ENCODE measurements at places on chromosomes 7 and 10. TPM values are rescaled to one million over a fixed set of nuclear protein-coding genes. Genes with fewer than 3 reads are reported as not detected.

Gene LIPJ
- total RNA-seq, result not detected

DNA sequence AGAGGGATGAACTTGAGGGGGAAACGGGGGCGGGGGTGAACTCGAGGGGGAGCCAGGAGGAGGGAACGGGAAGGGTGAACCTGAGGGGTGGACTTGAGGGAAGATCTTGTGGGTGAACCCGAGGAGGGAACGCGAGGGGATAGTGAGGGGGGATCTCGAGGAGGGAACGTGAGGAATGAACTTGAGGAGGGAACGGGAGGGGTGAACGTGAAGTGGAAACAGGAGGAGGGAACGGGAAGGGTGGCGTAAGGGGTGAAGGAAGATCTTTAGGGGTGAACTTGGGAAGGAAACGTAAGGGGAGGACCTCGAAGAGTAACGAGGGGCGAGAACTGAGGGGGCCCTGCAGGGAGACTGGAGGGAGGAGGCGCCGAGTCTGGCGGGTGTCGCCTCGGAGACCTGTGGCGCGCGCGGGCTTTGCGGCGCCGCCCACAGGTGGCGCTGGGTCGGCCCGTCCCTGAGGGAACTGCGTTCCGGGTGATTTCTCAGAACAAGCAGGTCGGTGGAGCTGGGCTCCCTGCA, 651 bp downstream of the MYO3A start:
- no peak for DNase-seq

DNA sequence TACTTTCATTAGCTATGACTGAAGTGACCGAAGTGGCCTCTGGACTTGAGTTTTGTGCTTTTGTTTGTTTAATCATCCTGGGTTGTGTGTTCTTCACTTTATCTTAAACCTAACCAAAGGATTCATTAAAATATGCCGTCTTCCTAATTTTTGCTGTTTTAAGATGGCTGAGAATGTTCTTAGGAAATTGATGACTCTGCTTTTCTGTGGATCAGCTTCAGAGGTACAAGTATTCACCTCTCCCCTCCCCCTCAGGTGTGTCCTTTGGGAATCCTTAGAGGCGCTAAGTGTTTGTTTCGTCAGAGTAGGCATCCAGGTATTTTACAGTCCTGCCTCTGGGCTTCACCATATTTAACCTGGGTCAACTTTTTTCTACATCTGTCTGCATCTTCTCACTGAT, 1.1 kb downstream of the CCDC126 start:
- DNase-seq, result no peak

- no peak for DNase-seq
Observed at GRCh38 chr10:24664991-24665390, 58.7 kb downstream of the ARHGAP21 start.

DNA sequence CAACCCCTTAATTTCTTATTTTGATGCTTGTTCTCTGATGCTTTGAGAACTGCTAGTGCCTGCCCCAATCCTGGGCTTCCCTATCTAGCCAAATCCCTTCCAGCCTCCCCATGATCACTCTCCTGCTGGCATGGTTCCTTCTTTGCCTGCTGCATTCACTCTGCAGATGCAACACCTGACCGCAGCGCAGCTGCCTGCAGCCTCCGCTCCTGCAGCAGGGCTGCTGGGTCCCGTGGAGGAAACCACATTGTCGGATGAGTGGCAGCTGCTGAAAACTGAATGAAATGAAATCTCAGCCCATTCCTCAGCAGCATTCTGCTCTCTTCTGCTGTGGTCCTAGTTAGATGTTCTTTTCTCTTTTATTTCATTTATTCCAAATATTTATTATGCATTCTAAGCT, 320.3 kb downstream of the CCDC3 start:
- no peak for DNase-seq

Data from pulmonary artery endothelial cell (primary cell).